ENCODE measurements at places on chromosomes 3 and 15.

GRCh38 chr3:160134454-160134853 lies 90.8 kb upstream of the C3orf80 start:
- DNase-seq = no peak

DNA sequence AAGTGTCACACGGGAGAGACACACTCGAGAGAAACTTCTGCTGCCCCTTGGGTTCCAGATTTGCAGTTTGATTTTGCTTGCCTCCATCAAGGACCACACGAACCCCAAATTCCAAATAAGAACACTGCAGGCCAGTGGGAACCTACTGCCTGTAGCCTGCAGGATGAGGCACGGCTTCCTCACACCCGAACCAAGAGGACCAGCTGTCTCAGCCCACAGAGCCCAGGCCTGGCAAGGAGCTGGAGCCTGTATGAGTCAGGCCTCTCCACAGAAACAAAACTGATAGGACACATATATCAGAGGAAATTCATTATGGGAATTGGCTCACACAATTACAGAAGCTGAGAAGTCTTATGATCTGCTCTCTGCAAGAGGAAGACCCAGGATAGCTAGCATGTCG lies 188.1 kb upstream of the NSMCE3 start:
- no peak for DNase-seq

DNA sequence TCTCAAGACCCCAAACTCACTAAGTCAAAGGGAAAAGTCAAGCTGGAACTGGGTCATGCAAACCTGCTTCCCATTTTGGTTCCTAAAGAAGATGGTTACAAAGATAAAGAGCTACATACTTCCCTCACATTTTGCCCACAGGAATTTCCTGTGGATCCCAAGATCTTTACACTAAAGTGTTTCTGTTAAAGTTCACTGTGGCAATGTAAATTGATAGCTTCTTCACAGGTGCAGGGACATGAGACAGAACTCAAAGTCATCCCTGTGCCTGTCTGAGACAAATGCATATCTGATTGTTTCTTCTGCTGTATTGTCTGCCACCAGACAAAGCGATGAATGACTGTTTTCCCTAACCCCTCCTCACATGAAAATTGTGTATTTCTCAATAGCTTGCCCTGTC lies 567.8 kb downstream of the ZIC1 start:
- no peak for DNase-seq

DNA sequence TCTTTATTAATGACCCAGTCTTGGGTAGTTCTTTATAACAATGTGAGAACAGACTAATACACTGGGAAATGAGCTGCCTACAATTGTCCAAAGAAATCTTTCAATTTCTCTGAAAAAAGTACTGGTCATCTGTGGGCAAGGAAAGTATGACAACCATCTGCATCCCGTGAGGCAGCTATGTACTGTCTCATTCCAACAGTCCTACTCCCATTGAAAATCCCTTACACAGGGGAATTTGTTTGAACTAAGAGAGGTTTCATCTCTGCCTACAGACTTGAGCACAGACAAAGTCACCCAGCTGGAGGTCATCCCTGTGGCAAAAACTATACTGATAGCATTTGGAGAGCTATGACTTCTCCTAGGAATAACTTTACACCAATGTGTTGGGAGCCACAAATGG lies 27.1 kb downstream of the SHC4 start:
- DNase-seq = no peak

DNA sequence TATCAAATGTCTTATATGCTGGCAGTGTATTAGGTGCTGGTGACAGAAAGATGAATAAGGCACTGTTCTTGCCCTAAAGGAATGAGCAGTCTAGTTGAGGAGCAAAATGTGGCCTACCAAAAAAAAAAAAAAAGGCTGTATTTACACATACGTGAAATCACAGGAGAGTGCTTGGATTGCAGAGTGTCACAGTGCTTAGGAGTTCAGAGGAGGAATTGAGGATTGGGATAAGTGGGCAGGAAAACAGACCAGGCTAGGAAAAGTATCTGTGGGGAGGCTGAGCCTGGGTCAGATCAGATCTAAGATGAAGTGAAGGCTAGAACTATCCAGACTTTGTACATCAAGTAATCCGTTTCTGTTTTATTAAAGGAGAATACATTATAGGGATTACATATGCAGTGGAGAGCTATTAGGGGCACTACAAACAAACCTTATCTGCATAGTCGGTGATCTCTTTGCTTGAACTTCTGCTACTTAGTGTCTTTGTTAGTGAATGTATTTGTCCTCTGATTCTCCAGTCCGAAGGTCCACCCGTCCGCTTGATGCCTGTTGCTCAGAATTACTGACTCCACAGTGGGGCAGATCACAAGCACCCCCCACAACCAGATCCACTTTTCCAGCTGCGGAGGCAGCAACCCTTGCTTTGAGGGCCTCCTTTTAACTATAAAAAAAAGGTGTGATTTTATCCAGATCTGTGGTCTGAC lies 80.0 kb downstream of the FNDC3B start:
- DNase-seq = no peak

DNA sequence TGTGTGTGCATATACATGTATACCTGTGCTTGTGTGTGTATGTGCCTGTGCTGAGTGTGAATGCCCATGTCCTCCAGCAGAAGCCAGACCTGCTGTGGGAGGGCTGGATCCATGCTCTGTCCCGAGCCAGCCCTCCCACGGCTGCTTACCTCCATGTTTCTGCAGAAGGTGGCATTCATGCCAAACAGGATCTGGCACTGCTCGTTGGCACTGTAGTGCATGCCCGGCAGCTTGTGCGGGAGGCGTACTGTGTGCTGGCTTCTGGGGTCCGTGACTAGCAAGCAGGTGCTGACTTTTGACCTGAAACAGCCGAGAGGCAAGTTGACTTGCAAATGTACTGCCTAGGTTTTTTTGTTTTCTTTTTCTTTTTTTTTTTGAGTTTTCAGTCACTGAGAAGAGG lies 189.3 kb downstream of the ADAMTS17 start:
- no peak for DNase-seq

- no peak for DNase-seq
Observed at GRCh38 chr3:159824333-159824732, 164.3 kb upstream of the IL12A start.

- no peak for DNase-seq
Observed at GRCh38 chr3:4898454-4899313, 80.6 kb upstream of the BHLHE40 start.

- DNase-seq = no peak
Observed at GRCh38 chr3:66394019-66394752, 106.6 kb downstream of the LRIG1 start.

- DNase-seq = no peak
Observed at GRCh38 chr15:85497172-85497569, 116.8 kb downstream of the AKAP13 start.

GRCh38 chr15:31101262-31102038 lies at the start of gene TRPM1:
Gene TRPM1 (minus strand): TSS chr15:31101725. CDS start chr15:31081355, 20,370 bp downstream.
- no peak for DNase-seq

DNA sequence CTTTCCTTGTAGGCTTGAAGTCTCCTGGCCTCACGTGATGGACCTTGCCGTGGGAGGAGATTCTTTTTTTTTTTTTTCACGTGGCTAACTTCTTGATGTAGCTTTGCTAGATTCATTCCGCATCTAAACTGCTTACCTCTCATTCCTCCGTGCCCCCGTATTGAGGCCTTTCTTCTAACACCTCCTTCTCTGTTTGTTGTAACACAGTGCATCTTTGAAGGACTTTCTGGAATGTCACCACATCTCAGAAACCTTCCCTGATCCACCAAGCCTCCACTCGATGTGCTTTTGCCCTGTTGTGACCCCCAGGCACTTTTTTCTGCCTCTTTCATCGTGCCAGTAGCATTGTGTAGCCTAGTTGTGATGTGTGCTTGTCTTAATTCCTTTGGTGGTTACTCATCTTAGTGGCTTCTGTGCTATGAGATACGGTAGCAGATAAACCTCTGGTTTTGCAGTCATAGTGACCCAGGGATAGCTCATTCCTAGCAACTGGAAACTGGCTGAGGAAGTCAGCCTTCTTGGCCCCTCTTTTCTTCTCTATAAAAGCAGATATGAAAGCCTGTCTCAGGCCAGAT lies 1.6 kb upstream of the BNC1 start:
- no peak for DNase-seq

- DNase-seq = no peak
Observed at GRCh38 chr15:86610038-86610437, 530.4 kb downstream of the AGBL1 start.

- DNase-seq = no peak
Observed at GRCh38 chr15:101807345-101807945, 4.1 kb downstream of the OR4F6 start.

DNA sequence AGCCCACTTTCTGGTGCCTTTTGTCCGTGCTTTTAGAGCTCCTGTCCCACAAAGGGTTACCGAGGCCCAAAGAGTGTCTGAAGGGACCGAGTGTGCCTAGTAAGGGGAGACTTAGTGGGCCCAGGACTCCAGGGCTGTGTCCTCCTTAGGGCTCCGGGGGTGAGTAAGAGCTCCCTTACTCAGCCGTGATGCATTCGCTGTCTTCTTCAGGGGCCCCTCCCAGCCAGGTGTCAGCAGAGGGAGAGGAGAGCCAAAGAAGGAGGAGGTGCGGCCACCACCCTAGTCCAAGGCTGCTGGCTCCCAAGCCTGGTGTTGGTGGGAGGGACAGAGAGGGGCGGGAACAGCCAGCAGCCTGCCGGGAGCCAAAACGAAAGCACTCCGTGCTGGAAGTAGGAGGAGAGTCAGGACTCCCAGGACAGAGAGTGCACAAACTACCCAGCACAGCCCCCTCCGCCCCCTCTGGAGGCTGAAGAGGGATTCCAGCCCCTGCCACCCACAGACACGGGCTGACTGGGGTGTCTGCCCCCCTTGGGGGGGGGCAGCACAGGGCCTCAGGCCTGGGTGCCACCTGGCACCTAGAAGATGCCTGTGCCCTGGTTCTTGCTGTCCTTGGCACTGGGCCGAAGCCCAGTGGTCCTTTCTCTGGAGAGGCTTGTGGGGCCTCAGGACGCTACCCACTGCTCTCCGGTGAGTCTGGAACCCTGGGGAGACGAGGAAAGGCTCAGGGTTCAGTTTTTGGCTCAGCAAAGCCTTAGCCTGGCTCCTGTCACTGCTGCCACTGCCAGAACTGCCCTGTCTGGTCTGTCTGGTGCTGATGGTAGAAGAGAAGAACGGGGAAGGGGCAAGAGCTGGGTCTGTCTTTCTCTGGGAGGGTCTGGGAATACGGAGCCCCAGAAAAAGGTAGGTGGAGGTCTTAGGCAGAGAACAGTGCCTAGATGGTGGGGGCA lies at the start of gene IL17RC:
IL17RC (plus strand) TSS at position 365 of the 947 bp plus-strand sequence; CDS start at position 583, 218 bp downstream.
- DNase-seq = peak; percentile 92

DNA sequence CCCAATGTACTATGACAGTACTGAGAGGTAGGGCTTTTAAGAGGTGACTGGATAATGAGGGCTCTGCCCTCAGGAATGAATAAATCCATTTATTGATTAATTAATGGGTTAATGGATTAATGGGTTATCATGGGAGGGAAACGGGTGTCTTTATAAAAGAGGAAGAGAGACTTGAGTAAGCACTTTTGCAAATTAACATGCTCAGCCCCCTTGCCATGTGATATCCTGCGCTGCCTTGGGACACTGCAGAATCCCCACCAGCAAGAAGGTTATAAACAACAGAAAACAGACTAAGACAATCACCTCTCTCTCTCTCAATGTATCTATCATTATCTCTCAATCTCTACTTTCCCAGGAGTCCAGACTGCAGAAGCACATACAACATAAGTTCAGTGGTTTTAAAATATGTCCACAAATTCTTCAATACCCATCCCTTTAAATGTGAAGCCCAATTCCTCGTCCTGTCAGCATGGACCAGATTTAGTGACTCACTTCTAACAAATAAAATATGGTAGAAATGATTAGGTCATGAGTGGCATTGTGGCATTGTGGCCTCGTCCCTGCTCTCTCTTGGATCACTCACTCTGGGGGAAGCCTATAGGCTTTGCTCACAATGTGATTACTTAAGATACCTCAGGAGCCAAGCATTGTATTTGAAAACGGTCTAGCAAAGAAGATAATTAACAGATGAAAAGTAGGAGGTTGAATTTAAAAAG lies 40.0 kb upstream of the IL12A start:
- DNase-seq = no peak

DNA sequence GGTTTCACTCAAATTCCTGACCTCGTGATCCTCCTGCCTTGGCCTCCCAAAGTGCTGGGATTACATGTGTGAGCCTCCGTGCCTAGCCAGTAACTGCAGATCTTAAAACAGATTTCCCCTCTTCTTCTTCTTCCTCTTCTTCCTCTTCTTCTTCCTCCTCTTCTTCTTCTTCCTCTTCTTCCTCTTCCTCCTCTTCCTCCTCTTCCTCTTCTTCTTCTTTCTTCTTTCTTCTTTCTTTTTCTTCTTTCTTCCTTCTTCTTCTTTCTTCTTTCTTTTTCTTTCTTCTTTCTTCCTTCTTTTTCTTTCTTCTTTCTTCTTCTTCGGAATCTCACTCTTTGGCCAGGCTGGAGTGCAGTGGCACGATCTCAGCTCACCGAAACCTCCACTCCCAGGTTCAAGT lies 7.8 kb downstream of the USP3 start:
- DNase-seq = no peak

DNA sequence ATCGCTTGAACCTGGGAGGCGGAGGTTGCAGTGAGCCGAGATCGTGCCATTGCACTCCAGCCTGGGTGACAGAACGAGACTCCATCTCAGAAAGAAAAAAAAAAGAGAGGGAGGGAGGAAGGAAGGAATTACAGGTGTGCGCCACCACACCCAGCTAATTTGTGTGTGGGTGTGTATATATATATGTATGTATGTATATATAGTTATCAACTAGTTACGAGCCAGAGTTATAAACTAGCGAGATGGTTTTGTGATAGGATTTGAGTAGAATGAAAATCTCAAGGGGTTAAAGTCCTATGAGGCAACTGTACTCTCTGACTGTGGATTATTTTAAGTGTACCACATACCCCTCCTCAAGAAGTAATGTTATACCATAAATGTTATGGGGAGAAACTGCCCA lies 50.9 kb upstream of the SIN3A start:
- DNase-seq = no peak

DNA sequence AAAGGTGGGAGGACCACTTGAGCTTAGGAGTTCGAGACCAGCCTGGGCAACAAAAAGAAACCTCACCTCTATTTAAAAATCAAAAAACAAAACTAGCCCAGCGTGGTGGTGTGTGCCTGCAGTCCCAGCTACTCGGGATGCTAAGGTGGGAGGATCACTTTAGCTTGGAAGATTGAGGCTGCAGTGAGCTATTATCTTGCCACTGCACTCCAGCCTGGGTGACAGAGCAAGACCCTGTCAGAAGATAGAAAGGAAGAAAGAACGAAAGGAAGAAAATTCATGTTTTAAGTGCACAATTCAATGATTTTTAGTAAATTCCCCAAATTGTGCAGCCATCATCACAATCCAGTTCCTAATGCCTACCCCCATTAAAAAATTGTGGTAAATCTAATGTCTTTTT lies 7.8 kb downstream of the FSD2 start:
- no peak for DNase-seq
